ENCODE measurements at places on chromosomes 1 and 21. TPM values are rescaled to one million over a fixed set of nuclear protein-coding genes. Genes with fewer than 3 reads are reported as not detected.

IFI44L gene
- not detected for total RNA-seq

OR2T2 gene
- not detected for total RNA-seq

PLA2G2F gene
- not detected for total RNA-seq

DNA sequence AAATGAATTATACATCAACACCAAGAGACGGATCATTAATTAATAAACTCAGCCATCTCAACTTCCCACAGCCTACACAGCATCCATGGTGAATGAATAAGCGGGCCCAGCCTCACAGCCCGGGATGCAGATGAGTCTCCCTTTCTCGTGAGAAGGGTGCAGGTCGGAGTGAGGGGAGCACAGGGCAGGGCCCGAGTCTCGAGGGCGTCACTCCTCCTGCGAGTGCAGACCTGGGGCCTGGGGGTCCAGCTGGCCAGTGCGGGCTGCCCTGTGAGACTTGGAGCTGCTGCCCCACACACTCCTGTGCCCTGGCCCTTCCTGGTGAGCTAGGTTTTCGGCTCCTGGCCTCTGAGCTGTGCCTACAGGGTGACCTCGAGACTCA is 74.7 kb downstream of the AJAP1 start:
- DNase-seq, result no peak

GRCh38 chr1:176864211-176864610 is 300.3 kb downstream of the ASTN1 start:
- DNase-seq, result no peak

DNA sequence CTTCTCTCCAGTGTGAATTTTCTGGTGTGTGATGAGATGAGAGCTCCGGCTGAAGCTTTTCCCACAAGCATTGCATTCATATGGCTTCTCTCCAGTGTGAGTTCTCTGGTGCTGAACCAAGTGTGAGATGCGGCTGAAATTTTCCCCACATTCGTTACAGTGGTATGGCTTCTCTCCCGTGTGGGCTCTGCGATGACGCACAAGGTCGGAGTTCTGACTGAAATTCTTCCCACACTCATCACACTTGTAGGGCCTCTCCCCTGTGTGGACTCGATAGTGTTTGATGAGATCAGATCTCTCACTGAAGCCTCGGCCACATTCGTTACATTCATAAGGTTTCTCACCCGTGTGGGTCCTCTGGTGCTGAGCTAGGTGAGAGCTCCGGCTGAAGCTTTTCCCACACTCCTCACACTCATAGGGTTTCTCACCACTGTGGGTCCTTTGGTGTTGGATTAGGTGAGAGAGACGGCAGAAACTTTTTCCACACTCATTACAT is 7.4 kb downstream of the ZNF436 start:
- no peak for DNase-seq

GRCh38 chr1:211642870-211643269 is 32.6 kb downstream of the NEK2 start:
- no peak for DNase-seq

- no peak for DNase-seq
Observed at GRCh38 chr1:216670118-216670883, 52.9 kb downstream of the ESRRG start.

DNA sequence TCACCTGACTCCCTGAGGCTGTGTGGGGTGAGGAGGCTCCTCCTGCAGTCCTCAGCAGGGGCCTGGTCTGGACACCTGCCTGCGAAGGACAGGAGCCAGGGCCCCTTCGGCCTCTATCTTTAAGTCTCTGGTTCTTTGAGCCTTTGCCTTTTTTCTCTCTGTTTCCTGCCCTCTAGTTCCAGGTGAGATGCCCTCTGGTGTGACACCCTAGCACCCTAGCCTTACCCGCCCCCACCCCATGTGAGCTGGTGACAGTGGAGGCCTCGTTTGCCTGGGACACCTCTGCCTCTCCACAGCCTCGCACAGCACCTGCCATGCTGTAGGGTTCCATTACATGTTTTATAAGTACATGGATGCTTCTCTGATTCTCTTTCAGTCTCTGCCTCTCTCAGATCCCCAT is 47.3 kb downstream of the DDX20 start:
- DNase-seq, result no peak

- peak; percentile 30 for DNase-seq
Observed at GRCh38 chr21:25895565-25896205, 160.9 kb downstream of the GABPA start.

DNA sequence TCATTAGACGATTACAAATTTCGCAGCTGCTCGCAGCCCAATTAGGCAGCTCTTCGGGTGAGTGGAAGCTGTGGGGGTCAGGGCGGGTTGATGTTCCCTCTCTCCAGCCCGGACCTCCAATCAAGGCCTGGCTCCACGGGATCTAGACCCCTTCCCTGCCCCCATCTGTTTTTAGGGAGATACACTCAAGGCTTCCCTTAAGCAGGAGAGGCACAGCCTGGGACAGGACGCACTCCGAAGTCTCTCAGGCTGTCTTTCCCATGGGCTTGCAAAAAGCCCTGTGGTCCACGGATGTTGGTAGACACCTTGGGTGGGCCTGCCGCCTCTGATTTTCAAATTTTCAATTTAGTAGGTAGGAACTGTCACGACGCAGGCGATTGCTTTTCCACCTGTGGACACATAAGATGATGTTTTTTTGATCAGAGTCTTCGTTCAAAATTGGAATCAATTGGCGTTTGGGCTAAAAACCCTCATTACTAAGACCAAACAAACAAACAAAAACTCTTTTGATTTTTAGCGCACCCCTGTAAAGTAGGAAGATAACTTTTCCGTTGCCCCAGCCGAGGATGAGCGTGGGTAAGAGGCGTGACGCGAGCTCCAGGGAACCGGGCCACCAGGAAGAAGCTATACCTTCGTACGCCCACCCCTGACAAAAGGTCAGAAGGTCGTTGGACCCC is 2.5 kb upstream of the LHX8 start:
- no peak for DNase-seq

- peak; percentile 24 for DNase-seq
Observed at GRCh38 chr1:117930173-117930447, 571 bp downstream of the WDR3 start.
